SW480 (cell line): ENCODE measurements at places on chromosomes 4 and X.
A peak's percentile ranks its signal among the peaks of the same experiment; 100 is the strongest.

GRCh38 chrX:114127411-114128025, 456.4 kb upstream of the HTR2C start:
- DNase-seq: no peak

DNA sequence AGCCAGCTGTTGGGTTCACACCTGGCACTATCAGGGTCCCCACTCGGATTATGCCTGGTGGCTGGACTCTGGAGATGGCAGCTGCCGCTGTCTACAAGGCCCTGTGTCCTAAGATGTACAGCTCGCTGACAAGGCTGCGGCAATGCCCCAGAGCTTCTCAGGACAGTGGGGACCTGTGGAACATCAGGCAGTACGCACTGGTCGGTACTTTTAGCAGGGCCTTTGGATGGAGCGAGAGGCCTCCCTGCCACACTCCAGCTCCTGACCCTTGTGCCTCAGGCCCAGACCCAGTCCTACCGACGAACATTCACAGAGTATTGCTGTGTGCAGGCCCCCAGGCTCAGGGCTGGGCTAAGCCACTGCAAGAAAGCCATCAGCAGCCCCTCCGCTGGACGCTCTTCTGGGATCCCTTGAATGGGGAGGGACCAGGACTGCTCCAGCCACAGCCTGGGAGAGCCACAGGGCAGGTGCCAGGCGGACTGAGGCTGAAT, 45.7 kb upstream of the HMX1 start:
- no peak for DNase-seq

DNA sequence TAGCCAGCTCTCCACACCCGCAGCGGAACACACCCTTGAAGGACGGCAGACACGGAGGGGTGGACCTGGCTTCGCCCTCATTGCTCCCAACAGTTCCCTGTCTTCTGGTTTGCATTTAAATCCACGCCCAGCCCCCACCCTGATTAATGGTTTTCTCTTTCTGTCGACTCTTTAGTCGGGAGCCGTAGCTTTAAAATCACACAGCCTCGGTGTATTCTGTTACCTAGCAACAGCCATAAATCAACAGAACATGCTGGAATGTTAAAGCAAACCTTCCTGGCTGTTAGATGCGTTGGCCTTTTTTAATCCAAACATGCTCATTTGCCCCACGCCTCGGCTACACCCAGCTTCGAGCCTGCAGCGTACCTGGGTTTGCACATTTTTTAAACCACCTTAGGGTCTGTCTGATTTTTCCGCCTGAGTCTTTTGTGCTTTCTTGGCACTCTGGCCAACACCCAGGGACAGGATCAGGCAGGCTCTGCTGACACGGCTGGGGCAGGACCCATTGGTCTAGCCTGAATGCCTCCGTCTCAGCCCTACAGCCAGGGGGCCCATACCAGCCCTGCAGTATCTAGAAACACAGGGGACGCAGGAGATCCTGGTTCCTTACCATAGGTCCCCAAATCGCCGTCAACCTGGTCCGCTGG, 21.4 kb upstream of the PPP2R2C start:
- DNase-seq: peak; percentile 15

DNA sequence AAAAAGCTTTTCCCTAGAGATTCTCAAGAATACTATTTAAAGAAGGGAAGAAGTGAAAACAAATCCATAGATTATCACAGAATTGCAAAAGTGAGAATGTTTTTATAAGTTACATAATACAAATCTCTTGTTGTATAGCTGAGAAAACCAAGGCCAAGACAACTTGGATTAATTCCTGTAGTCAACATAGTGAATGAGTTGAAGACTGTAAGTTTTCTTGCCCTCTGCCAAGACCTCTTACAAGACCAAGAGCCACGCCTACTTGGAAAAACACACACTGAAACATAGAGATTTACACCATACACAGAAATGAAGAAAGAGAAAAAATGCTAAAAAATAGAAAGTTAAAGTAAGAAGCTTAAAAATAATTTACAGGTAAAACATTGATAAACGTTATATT, 2024.0 kb downstream of the PCDH7 start:
- no peak for DNase-seq

DNA sequence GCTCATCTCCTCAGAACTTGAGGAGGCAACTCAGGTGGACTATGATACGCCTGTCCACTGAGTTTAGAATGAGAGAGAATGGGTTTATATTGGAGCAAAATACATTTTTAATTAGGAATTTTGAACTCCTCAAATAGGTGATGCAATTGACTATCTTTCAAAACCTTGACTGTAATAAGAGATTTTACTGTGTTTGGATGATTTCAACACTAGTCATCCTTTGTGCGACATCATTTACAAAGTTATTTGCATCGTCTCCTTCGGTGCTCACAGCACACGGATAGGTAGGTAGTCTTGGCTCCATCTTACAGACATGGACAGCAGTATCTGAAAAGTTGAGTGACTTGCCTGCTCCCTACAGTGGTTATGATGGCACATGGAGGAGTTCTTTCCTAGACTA, 67.0 kb downstream of the AASDH start:
- DNase-seq: no peak

DNA sequence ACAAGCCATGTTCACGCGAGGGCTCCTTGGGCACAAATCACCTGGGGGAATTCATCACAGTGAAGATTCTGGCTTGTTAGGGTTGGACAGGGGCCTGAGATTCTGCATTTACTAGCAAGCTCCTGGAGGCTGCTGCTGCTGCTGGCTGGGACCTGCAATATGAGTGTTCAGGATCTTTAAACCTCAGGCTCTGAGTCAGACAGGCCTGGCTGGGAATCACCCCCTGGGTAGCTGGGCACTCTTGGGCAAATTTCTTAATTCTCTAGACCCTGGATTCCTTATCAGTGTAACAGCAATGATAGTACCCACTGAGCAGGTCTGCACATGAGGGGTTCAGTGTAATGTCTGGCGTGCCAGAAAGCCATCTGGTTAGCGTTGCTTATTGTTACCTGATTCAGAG, 101.5 kb downstream of the DHX15 start:
- no peak for DNase-seq

DNA sequence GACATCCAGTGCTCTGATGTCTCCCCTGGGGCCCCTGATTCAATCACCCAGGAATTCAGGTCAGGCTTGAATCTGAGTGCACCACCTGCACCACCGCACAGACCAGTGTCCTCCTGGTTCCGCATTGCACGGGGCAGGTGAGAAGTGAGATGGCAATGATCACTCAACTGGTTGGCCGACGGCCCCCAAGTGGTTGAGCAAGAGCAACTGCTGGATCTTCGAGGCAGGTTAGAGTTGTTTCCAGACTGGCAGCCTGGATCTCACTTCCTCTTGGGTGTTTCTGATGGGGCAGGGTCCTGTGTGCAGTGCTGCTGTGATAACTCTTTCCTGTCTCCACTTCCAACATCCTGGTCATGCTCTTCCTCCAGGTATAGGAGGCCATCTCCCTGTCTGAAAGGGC, 50.4 kb downstream of the C4orf50 start:
- no peak for DNase-seq

DNA sequence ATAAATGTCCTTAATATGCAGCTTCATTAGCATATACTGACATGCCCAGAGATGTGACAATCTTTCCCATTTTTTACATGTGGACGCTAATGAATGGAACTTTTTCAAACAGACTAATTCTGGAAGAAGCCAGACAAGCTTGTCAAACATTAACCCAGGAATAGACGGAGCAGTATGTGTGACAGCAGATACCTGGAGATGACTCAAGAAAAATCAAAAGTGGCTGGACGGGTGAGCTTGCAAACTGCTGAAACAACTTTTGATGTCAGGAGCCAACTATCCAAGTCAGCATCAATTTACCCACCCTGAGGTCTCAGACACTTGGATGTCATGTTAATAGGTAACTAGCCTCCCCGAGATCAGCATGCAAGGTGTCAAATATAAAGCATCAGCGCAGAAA, 183.0 kb downstream of the PACRGL start:
- no peak for DNase-seq

DNA sequence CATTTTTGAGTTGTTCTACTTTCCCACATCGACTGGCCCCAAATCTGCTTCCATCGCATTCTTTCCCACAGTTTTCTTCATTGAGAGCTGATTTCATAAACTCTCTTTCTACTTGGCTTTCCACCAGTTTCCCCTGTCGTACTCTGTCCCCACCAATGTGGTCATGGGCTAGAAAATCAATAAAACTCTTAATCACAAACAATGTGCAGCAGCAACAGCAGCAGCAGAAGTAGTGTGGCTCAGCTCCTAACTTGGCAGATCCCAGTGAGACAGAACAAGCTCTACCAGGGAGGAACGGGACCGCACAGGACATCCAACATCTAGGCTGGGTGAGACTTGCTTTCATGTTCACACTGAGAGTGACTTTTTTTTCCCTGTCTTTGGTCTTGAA, 3.1 kb upstream of the SETD7 start:
- DNase-seq: no peak

- DNase-seq: no peak
Observed at GRCh38 chr4:27149541-27150212, 289.0 kb downstream of the STIM2 start.

- no peak for DNase-seq
Observed at GRCh38 chr4:164906368-164906767, 29.4 kb downstream of the APELA start.

GRCh38 chr4:169340834-169341233, 70.1 kb upstream of the SH3RF1 start:
- DNase-seq: no peak
